ENCODE measurements at places on chromosomes 6 and 20.

GRCh38 chr20:40477805-40478204, 211.2 kb downstream of the MAFB start:
- DNase-seq, result no peak

GRCh38 chr6:127118298-127119101, at the start of gene RSPO3:
TSS of gene RSPO3 (plus strand) at chr6:127118671. CDS start at chr6:127119193, 522 bp downstream.
- no peak for DNase-seq

DNA sequence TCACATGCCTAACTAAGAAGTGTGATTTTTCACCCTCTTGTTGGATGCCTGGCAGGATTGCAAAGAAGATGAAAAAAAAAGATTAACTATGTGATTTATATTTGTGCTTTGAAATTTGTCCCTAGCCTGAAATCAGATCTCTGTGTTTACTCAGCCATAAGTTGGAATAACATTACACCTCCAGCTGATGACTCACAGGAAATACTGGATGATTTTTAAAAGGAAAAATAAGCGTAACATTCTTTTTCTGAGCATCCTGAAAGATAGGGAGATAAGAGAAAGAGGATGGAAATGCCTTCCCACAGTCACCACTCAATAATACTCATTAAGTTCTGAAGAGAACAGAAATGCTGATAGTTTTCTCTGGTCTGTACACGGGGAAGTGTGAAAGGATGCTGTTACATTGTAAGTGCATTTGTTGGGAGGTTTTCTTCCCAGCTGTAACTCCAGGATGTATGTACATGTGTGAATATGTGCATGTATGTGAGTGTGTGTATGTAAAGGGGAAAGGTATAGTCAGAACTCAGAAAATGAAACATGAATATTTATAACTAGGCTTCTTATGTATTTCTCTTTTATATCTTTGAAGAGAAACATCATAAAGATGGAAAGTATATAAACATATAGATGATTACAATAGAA, 37.4 kb upstream of the RIPPLY2 start:
- no peak for DNase-seq

GRCh38 chr20:19973961-19974629, 43.1 kb upstream of the NAA20 start:
- no peak for DNase-seq

DNA sequence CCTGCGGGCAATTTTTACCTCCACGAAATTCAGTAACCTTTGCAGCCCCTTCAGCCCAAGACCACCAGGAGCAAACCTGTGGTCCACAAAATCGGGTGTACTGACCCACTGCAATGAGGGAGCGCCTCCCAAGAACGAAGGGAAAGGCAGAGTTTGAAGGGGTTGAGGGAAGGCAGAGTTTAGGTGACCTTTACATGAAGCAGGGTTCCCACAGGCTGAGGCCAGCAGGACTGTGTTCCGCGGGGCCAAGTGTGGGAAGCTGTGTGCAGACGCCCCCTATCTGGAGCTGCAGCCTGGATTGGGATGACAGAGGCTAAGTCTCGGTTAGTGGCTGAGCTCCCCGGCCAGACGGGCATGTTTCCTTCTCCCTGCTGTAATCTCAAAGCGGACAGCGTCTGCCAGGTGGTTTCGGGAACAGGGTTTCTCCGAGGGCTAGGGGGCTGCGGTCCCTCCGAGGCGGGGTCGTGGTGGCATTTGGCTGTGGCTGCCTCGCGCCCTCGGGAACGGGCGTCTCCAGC, 826 bp upstream of the PYGB start:
- no peak for DNase-seq

DNA sequence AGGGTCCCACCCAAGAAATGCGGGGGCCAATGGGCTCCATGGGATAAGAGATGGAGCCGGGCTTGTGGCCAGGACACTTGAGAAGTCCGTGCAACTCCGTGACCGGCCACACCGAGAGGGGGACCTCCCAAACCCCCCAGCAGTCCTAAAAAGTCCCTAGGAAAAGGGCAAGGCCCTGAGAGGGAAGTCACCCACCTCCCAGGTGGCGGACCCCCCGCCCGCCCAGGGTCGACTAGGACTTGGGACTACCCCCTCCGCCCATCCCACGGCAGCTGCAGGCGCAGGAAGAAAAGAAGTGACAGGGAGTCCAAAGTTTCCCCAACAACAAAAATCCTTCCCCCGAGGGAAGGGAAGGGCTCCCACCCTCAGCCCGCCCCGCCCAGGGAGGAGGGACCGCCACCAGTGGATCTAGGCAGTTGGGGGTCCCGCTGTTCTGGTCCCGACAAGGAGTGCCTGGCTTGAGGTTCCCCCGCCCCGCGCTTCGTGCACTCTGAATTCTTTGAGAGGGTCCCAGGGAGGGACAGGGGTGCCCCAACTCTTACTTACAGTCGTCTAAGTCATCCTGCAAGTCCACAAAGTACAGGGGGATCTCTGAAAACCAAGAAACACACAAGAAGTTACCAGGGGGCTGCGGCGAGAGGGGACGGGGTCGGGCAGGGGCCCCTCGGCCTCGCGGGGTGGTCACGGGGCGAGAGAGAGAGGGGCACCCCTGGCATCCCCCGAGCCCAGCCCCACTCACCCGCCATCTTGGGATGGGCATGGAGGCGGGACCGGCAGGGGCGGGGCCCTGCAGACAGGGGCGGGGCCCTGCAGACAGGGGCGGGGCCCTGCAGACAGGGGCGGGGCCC, 611 bp upstream of the RAB22A start:
- peak; percentile 47 for DNase-seq

- DNase-seq, result no peak
These were observed 629.8 kb downstream of the CDH26 start for GRCh38 chr20:60587986-60588385.

DNA sequence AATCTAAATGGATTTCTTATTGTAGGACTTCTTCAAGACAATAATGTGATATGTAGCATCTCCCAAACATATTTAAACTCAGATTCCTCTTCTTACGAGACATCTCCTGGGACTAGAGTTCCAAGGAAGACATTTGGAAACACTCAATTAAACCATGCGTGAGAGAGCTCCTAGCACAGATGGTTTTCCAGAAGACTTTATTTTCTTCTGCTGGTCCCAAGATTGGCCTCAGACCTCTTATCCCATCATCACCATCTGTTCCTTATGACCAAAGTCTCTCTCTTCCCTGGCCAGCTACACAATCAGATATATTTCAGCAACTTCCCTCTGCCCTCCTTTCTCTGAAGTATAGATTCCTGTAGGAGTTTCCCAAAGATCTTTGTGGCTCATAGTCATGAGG, 93.2 kb upstream of the JARID2 start:
- no peak for DNase-seq

- no peak for DNase-seq
These were observed 142.7 kb downstream of the PTPRT start for GRCh38 chr20:43046966-43047365.

GRCh38 chr20:5592823-5593739, 157.1 kb upstream of the SHLD1 start:
- no peak for DNase-seq

DNA sequence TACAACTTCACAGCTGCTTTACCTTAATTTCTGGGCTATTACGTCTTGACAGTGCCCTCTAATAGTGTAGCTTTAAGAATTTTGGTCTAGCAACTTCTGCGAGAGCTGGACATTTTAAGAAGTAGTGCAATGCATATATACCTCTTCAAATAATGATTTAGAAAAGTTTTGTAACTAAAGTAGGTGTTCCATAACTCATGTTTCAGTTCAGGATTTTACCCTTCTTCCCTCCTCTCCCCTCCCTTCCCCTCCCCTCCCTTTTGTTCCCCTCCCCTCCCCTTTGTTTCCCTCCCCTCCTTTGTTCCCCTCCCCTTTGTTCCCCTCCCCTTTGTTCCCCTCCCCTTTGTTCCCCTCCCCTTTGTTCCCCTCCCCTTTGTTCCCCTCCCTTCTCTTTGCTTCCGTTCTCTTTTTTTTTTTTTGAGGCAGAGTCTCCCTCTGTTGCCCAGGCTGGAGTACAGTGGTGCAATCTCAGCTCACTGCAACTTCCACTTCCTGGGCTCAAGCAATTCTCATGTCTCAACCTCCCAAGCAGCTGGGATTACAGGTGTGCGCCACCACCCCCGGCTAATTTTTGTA, 28.8 kb upstream of the TRAM2 start:
- no peak for DNase-seq

- DNase-seq, result no peak
These were observed 75.1 kb upstream of the PTPRK start for GRCh38 chr6:128595544-128595943.

GRCh38 chr6:17630511-17631073, 30.5 kb downstream of the FAM8A1 start:
- DNase-seq, result no peak

GRCh38 chr20:51562332-51563173, 20.0 kb upstream of the NFATC2 start:
- DNase-seq, result no peak

GRCh38 chr6:109610590-109610989, 80.4 kb downstream of the AK9 start:
- DNase-seq, result no peak

DNA sequence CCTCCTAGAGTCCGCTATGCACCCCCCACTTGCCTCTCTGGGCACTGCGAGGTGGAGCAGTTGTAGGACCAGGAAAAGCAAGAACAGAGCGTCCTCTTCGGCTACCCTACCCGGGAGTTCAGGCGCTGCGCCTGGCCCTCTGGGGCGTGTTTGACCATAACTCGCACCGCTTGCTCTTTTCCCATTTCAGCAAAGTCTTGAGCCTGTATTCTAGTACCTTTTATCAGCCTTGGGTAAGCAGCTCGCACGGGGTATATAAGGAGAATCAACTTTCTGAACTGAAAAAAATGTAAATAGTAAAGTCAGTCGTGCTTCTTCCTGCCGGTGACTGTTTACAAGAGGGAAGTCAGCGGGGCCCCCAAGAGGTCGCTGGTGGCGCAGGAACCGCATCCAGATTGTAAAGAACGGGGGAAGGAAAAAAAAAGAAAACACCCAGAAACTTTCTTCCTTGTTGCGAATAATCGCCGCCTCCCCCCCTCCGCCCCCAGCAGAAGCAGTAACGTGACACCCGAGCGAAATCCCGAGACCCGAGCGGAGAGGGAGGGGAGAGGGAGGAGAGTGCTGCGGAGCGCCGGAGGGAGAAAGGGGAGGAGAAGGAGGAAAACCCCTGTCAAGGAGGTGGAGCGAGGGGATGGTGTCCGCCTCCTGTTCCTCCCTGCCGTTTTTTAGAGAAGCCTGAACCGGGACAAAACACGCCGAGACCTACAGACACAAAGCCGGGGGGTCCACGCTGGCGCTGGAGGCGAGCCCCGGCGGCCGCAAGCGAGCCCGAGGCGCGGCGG, at the start of gene UST:
Gene UST, plus strand, starts transcription at position 668 of the 782 bp plus-strand sequence. CDS start 401 bp downstream, outside the sequence.
- no peak for DNase-seq

DNA sequence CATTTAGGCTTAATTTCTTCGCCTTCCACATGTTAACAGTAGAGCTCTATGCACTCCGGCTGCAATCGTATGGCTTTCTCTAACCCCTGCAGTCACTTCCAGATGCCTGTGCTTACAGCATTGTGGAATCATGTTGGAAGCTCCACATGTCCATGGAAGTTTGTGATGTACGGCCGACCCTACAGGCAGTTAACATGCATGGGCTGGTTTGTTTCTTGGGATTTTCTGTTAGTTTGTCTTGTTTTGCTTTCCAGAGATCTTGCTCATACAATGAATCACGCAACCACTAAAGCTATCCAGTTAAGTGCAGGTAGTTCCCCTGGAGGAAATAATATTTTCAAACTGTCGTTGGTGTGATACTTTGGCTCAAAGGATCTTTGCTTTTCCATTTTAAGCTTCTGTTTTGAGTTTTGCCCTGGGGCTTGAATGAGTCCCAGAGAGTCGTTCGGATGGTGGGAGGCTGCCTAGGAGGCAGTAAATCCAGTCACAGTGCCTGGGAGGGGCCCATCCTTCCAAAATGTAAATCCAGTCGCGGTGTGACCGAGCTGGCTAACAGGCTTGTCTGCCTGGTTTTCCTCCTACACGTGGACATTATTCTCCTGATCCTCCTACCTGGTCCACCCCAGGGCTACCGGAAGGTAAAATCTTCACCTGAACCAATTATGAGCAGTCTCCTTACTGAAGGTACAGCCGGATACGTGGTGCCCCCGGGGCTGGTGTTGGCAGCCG, 225.9 kb downstream of the SMOC2 start:
- DNase-seq, result no peak

GRCh38 chr6:80364149-80364548, 257.7 kb downstream of the BCKDHB start:
- DNase-seq, result no peak

DNA sequence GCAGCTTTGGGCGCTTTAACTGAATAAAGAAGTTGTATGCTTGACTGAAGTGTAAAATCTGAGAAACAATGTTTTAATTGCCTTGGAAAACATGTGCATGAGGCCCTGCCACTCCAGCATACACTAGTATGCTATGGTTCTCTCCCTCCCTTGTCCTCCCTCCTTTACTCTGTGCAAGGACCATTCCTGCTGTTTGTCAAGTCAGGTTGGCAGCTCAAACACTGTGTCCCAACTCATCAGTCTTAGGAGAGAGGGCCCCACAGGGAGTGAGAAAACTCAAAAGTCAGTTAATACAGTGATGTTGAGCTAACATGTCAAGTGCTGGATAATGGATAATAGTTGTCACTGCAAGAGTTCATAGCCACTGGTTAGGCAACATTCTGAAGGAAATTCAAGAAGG, 543.6 kb downstream of the GRIK2 start:
- no peak for DNase-seq

DNA sequence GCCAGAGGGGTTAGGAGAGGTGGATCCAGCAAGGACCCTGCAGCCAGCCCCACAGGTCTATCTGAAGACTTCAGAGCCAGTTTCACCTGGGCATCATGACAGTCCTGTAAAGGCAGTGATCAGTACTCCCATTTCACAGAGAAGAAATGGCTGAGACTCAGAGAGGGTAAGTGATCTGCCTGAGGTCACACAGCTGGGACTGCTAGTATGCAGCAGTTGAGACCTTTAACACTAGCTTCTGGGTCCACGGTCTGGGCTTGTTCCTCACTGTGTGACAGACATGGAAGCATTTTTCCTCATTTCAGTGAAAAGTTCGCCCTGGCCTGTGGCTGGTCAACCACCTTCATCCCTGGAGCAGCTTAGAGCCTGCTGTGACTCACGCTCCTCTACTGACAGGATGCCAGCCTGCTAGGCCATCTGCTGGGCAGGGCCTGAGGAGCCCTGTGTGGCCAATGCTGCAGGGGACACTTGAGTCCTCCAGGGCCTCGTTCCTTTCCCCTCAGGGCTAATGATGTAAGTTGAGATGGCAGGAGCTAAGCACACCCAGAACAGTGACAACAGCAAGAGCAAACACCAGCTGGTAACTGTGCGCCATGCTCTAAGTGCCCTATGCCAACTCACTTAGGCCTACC, 192.0 kb downstream of the LRFN2 start:
- no peak for DNase-seq

GRCh38 chr20:50717974-50718761, 13.2 kb upstream of the PARD6B start:
- DNase-seq, result no peak
